ENCODE measurements at places on chromosomes 3 and 15.

DNA sequence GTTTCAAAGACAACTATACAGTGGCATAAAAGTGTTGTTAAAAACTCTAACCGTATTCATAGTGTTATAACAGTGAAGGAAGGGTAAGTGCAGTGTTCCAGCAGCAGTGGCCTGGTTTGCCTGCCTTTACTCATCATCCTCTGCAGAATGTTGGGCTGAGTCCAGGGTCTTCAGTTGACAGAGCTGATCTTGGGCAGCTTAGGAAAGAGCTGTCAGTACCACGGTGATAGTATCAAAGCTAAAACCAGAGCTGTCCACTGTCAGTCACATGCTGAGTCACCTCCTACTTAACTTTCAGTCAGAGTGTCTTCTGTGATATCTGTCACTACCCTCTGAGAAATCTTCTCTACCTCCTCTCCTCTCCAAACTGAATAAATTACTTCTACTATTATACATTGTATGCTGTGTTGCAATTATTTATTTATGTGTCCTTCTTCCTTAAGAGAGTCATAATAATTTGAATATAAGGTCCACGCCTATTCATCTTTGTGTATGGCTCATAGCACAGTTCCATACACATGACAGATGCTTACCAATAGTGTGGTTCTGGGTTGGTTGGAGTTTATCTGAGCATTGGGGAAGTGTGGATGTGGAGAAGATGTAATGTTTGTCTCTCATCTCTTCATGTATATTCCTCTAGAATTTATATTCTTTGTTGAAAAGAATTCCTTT, 242.1 kb downstream of the ZIC1 start:
- no peak for DNase-seq

- no peak for DNase-seq
Observed at GRCh38 chr3:197527569-197527968, 28.2 kb downstream of the BDH1 start.

GRCh38 chr3:190183121-190183520, 62.4 kb upstream of the P3H2 start:
- DNase-seq = no peak

GRCh38 chr3:193921465-193921864, 214.5 kb upstream of the HES1 start:
- DNase-seq = no peak

GRCh38 chr15:78944669-78945407, at the start of gene CTSH:
Gene CTSH, minus strand, starts transcription at chr15:78945046. Its CDS starts 65 bp downstream, at chr15:78944981.
- DNase-seq = peak; percentile 30

DNA sequence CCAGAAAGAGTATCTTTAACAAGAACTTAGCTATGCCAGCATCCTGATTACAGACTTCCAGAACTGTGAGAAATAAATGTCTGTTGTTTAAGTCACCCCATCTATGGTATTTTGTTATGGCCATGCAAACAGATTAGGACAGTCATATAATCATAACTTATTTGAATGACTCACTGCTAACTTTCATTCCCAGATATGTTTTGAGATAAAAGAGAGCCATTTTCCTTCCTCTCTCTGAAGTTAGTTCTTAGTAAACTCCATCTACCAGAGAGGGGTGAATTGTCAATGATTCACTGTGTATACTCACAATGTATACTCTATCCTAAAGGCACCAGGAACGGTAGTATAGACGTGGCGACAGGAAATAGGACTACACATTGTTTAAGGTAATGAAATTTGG, 179.4 kb upstream of the DPH6 start:
- DNase-seq = no peak

DNA sequence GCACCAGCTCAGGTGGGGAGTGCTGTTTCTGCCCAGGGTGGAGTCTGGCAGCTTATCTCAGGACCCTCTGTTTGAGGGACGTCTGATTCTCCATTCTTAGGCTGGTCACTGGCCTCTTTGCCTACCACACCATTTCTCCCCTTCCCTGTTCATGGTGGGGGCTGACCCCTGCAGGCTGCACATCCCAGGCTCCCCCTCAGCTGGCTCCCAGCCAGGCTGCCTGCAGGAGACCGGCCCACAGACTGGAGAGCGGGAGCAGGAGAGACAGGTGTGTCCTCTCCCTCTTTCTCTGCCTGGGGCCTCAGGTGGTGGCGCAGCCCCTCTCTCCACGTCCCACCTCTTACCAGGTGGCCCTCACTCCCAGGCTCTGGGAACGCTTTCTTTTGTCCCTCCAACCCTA, 60.8 kb downstream of the RAB11A start:
- DNase-seq = no peak

GRCh38 chr15:28086175-28086703, 12.9 kb downstream of the OCA2 start:
- no peak for DNase-seq

DNA sequence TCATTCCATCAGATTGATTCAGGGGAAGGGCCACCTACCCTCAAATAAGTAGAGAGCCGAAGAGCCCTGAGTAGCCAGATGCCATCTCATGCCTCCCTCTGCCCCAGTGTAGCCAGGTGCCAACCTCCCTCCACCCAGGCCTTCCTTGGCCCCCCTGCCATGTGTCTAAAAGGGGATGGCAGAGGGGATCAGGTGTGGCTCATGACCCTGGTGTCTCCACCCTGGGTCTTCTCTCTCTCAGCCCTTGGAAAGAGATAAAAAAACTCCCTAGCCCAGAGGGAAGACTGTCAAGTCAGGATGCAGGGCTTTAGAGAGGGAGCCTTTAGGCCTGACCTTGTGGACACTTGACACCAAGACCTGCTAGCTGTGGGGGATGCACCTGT, 5.2 kb downstream of the GRM2 start:
- DNase-seq = no peak

- no peak for DNase-seq
Observed at GRCh38 chr15:92049290-92049989, 195.9 kb downstream of the SLCO3A1 start.

- DNase-seq = no peak
Observed at GRCh38 chr15:73385205-73385604, 16.4 kb upstream of the HCN4 start.

DNA sequence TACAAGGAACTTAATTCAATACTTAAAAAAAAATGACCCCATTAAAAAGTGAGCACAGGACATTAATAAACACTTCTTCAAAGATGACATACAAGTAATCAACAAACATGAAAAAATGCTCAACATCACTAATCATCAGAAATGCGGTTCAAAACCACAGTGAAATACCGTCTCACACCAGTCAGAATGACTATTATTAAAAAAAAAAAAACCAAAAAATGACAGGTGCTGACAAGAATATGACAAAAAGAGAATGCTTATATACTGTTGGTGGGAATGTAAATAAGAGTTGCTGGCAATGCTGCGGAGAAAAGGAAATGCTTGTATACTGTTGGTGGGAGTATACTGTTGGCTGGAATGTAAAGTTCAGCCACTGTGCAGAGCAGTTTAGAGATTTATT, 358.3 kb upstream of the CBLB start:
- DNase-seq = no peak

GRCh38 chr15:89964232-89964954, 36.7 kb upstream of the ZNF710 start:
- DNase-seq = no peak

DNA sequence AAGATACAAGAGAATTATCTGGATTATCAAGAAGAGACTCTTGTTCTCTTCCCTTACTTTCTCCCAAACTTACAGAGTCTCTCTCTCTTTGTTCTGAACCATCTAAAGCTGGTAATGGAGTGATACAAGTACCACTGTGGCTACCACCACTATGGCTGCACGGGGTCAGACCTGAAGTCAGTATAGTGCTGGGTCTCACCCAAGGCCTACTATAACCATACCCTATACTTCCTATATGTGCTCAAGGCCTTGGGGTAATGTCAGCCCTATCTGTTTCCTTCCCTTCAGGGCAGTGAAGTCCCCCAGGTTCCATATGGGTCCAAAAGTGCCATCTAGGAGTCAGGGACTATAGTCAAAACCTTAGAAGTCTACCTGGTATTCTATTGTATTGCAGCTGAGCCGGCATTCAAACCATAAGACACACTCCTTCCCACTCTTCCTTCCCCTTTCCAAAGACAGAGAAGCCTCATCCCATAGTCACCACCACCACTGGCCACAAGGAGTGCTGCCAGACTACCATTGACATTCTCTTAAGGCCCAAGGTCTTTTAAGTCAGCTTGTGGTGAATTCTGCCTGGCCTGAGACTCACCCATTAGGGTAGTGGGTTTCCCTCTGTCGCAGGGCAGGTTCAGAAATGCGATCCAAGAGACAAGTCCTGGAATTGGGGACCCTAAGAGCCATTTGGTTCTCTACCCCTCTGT, 615.0 kb upstream of the NECTIN3 start:
- DNase-seq = no peak

GRCh38 chr15:40785814-40786213, 16.0 kb downstream of the C15orf62 start:
- DNase-seq = no peak

DNA sequence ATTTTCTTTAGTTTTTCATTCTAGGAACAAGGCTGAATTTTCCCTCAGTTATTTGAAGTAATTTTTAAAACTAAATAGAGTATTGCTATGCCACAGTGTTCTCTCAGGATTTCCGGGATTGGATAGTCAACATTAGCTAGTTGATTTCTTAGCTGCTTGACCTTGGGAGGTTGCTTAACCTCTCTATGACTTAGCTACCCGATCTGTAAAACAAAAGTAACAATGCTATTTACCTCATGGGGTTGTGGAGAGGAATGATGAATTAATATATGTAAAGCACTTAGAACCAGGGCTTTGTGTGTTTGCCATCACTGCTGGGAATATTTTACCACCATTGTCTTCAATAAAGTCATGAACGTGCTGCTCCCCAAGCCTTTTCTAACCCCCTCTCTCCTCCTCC, 57.5 kb downstream of the SNRK start:
- no peak for DNase-seq

GRCh38 chr3:43766672-43767465, 76.1 kb downstream of the ABHD5 start:
- no peak for DNase-seq

DNA sequence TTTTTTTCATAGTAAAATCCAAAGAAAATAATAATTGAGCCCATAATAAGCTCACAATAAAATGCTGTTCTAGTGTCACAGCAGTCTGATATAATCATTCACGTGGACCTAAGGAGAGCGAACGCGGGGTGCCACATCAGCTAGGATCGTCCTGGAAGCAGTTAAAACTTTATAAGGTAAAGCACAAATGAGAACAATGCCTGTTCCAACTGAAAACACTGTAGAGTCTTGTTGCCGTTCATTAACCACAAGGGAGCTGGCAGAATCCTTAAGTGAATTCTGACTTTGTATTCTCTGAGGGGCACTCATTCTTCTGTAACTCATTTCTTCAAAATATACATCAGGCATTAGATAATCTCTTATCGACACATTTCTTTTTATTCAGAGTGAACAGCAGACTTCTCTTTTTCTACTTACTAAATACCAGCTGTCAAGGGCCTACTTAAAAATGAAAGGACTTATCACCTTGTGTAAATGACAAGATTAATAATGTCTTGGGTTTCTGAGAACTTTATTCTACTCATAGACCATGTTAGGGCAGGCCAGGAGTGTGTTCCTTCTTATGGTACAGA, 524.6 kb downstream of the MECOM start:
- no peak for DNase-seq

- DNase-seq = no peak
Observed at GRCh38 chr15:81941479-81941878, 104.3 kb downstream of the MEX3B start.

GRCh38 chr3:178181784-178182183, 354.5 kb upstream of the KCNMB2 start:
- no peak for DNase-seq

DNA sequence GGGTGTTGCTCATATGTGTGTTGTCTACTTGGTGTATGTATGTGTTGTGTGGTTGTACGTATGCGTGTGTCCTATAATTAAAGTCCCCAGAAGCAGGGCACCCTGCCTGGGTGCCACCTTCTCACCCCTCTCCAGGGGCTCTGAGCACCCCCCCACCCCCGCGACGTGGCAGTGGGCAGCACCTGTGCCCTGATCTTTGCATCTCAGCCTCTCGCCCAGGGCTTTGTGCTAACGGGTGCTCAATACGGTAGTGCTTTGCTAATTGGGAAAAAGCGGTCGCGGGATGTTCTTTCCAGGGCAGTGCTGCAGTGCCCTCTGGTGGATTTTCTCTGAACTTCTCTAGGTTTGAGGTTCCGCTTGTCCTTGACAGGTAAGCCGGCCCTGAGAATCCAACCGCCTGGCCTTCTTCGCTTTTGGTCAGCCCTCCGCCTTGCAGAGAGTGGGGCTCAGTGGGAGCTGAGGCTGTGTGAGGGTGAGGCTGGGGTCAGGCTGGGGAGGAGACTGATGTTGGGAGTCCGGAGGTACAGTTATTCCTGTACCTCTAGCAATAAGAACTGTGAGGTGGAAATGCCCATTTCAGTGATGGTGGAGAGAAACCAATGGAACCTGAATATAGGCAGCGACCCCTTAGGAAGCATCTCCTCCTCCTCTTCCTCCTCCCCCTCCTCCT, 17.6 kb upstream of the EPHB3 start:
- DNase-seq = no peak

DNA sequence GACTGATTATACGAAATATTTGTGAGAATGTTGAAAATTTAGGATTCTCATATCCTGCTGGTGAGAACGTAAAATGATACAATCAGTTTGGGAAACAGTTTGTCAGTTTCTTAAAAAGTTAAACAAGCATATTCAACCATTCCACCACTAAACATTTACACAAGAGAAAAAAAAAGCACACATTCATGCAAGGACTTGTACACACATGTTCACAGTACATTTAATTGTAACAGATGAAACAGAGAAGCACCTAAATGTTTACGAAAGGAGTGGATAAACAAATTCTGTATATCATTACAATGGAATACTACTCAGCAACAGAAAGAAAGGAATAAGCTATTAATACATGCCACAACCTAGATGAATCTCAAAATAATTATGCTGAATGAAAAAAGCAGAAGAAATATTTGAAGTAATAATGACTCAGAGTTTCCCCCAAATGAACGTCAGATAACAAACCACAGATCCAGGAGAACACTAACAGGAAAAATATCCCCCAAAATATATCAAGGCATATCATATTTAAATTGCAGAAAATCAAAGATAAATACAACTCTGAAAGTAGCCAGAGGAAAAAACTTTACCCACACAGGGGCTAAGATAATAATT, 14.3 kb downstream of the ANKRD28 start:
- DNase-seq = no peak

- no peak for DNase-seq
Observed at GRCh38 chr3:67526246-67526645, 128.2 kb downstream of the SUCLG2 start.

- no peak for DNase-seq
Observed at GRCh38 chr3:136171097-136171542, 25.0 kb downstream of the MSL2 start.

GRCh38 chr3:159829056-159829455, 159.6 kb upstream of the IL12A start:
- no peak for DNase-seq

- no peak for DNase-seq
Observed at GRCh38 chr15:72774696-72775383, 8.7 kb downstream of the ADPGK start.

- no peak for DNase-seq
Observed at GRCh38 chr15:97078591-97078990, 748.1 kb downstream of the NR2F2 start.

GRCh38 chr3:69847303-69847702, 108.0 kb downstream of the MITF start:
- DNase-seq = no peak

GRCh38 chr15:63950911-63951481, 95.3 kb downstream of the DAPK2 start:
- DNase-seq = no peak

GRCh38 chr3:16658004-16658924, 53.0 kb upstream of the DAZL start:
- no peak for DNase-seq

GRCh38 chr3:56612146-56612545, 55.2 kb downstream of the CCDC66 start:
- no peak for DNase-seq

GRCh38 chr3:69541711-69542088, 155.8 kb upstream of the FRMD4B start:
- no peak for DNase-seq

Measured in cortex of kidney (tissue), 1 donor.